CD4-positive, CD25-positive, alpha-beta regulatory T cell (primary cell): ENCODE measurements at places on chromosomes 12 and 14. TPM values are rescaled to one million over a fixed set of nuclear protein-coding genes. Genes with fewer than 3 reads are reported as not detected.

- no peak overlapping the region for H3K27ac ChIP-seq
- H3K4me3 ChIP-seq, result no peak overlapping the region
- H3K36me3 ChIP-seq, result no peaks in the 10 kb centered on the region
- H3K4me1 ChIP-seq, result no peaks in the 10 kb centered on the region
Measured at GRCh38 chr14:79043194-79043889, 873.2 kb downstream of the NRXN3 start.

DNA sequence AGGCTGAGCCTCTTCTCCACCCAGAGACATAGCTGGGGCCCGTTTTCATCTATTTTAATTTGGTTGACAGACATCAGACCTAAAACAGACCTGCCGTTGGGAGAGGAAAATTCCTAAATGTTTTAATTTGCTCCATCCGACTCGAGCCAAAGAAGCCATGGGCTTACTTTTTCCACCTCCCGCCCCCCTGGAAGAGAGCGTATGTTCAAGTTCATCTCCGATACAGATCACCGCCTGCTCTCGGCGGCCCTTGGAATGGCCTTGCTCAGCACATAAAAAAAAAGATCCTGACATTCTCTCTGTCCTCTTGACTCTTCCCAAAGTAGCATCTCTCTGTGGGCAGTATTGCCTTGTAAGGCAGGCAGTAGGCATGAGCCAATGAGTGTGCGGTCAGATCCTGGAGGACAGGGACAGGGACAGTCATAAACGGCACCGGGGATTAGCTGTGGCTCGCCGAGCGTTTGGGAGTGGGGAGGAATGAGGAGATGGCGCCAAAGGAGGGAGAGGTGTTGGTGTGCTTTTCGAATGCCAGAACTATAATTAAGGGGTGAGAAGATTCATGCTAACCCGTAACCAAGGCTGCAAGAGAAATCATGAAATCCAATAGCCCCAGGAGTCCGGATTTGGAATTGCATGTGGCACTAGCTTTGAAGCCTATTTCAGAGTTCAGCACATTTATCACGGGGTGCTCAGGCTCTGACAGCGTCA is 47.9 kb upstream of the MEG3 start:
- no peak overlapping the region for H3K4me3 ChIP-seq
- H3K4me1 ChIP-seq, result no peaks in the 10 kb centered on the region
- no peaks in the 10 kb centered on the region for H3K36me3 ChIP-seq
- DNase-seq, result no peak

DNA sequence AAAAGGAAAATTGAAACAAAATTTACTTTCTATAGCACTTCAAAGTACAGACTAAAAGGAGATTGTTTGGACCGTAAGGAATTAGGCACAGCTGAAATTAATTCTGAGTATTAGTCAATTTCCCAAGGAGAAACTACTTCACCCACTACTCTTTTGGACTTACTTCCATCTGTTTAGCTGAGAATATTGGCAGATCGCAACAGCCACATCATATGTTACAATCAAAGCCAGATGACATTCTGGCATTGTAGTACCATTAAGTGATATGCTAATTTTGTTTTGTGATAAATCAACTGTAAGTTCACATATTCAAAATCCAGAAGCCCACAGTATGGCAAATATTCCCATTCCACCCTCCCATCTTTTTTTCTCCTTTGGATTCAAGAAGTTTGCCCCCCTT is 47.1 kb upstream of the ANKS1B start:
- H3K36me3 ChIP-seq, result no peaks in the 10 kb centered on the region
- no peak overlapping the region for H3K4me3 ChIP-seq
- no peaks in the 10 kb centered on the region for H3K27me3 ChIP-seq
- H3K27ac ChIP-seq, result no peak overlapping the region
- H3K4me1 ChIP-seq, result no peaks in the 10 kb centered on the region

- DNase-seq, result no peak
- no peaks in the 10 kb centered on the region for H3K4me1 ChIP-seq
Measured at GRCh38 chr14:43090380-43090779, 1416.7 kb downstream of the FSCB start.

GRCh38 chr12:39839072-39839471 is 219.5 kb upstream of the ABCD2 start:
- DNase-seq, result no peak
- H3K4me3 ChIP-seq, result no peak overlapping the region
- no peaks in the 10 kb centered on the region for H3K36me3 ChIP-seq
- no peak overlapping the region for H3K27ac ChIP-seq
- H3K27me3 ChIP-seq, result no peaks in the 10 kb centered on the region

GRCh38 chr14:46325157-46325556 is 326.4 kb downstream of the RPL10L start:
- no peak overlapping the region for H3K27ac ChIP-seq
- no peaks in the 10 kb centered on the region for H3K36me3 ChIP-seq
- H3K4me3 ChIP-seq, result no peak overlapping the region

DNA sequence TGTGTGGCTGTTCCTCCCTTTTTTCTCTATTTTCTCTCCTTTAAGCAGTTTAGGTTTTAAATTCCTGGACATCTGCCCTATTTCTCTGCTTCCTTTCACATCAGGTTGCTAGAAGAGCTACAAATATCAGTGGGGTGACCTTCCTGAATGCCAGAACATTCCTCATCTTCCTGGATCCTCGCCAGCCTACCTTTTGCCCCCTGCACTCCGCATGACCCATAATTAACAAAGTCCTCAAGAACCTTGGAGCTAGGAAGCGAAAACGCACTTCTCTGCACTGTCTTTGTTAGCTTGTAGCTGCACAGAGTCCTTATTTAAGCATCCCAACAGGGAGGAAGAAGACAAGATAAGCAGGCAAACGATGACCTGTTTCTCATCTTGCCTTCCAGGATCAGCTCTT is 30.5 kb downstream of the VDR start:
- no peak overlapping the region for H3K27ac ChIP-seq
- DNase-seq, result no peak
- no peaks in the 10 kb centered on the region for H3K36me3 ChIP-seq
- no peaks in the 10 kb centered on the region for H3K27me3 ChIP-seq
- no peaks in the 10 kb centered on the region for H3K4me1 ChIP-seq
- no peak overlapping the region for H3K4me3 ChIP-seq

DNA sequence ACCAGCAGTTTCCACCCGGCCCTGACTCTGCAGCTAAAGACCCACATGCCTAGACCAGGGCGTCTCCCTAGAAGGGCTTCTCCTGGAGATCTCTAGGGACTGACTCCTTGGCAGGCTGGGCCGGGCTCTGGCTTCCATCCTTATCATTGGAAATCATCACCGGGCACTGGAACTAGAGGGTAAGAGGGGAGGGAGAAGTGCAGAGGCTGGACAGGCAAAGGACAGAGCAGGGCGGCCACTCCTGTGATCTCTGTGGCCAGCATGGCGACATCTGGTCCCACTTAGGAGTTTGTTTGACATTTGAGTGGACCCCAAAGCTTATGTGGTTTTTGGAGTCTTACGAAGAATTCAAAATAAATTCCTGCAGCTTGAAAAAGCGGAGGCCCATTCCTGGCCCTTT is 7.1 kb downstream of the LTBP2 start:
- H3K4me3 ChIP-seq, result no peak overlapping the region
- H3K27me3 ChIP-seq, result no peaks in the 10 kb centered on the region
- no peak for DNase-seq
- H3K36me3 ChIP-seq, result no peaks in the 10 kb centered on the region
- H3K4me1 ChIP-seq, result peaks cover 9% of the 10 kb centered on the region

DNA sequence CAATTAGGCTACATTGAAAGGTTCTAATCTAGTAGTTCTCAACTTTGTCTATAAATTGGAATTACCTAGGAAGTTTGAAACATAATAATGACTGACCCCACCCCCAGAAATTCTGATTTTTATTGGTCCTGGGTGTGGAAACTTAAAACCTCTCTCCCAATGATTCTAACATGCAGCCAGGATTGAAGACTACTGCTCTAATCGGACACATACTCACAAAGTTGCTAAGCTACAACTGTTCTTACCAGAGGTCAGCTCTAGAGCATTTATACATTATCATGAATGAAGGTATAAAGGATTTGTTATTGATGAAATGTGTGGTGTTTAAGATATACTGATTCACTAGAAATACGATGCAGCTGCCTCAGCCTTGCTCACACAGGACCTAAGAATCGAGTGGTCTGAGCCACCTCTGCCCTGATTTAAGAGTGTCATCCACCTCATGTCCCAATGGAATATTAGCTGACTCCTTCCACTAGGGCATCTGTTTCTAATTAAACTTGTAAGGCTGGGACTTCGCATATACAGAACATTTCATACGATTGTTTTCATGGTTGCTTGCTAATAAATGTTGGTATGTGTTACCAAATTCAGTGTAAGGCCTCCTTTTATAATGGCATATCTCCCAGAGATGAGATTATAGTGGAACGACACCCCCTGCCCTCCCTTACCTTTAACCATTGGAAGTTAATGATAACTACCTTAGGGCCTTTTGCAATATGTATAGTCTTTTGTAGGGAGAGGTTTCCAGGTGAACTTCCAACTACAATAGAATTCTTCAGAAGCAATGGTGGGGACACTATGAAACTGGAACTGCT is 410.8 kb upstream of the PDE3A start:
- no peak overlapping the region for H3K27ac ChIP-seq
- H3K27me3 ChIP-seq, result no peaks in the 10 kb centered on the region
- H3K36me3 ChIP-seq, result no peaks in the 10 kb centered on the region
- DNase-seq, result no peak
- H3K4me1 ChIP-seq, result no peaks in the 10 kb centered on the region
- no peak overlapping the region for H3K4me3 ChIP-seq

- H3K36me3 ChIP-seq, result peaks cover 20% of the 10 kb centered on the region
- H3K4me1 ChIP-seq, result no peaks in the 10 kb centered on the region
- H3K27ac ChIP-seq, result no peak overlapping the region
- DNase-seq, result no peak
- no peaks in the 10 kb centered on the region for H3K27me3 ChIP-seq
Measured at GRCh38 chr12:124434354-124434753, 133.1 kb downstream of the NCOR2 start.

GRCh38 chr14:65433646-65434045 is 21.1 kb downstream of the FUT8 start:
- no peaks in the 10 kb centered on the region for H3K27me3 ChIP-seq
- peak overlapping the region; percentile 56 for H3K27ac ChIP-seq
- H3K4me1 ChIP-seq, result peaks cover 19% of the 10 kb centered on the region
- H3K36me3 ChIP-seq, result peaks cover 8% of the 10 kb centered on the region
- H3K4me3 ChIP-seq, result peak overlapping the region; percentile 33

DNA sequence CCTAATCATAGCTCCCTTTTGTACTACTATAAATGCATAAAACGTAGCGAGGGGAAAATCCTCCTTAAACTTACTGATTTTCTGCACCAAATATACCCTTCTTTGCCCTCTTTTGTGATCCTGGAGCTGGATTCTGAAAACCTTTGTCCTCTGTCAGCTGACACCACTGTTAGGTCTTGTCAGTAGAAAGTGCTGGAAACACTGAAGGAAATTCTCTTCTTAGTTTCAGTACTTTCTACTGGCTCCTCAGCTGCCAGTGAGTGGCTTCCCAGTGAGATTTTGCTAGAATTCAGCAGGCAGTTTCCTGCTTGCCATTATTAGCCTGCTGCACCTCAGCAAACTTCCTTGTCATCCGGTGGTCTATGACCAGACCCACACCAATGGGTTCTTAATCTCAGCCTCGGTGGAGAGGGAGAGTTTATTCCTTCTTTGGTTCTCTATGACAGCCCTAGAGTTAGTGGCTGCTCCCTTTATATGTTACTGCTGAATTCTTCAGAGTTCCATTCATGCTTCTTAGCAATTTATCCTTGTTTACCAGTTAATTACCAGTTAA is 476.2 kb downstream of the FSCB start:
- no peaks in the 10 kb centered on the region for H3K27me3 ChIP-seq
- no peaks in the 10 kb centered on the region for H3K36me3 ChIP-seq
- H3K4me1 ChIP-seq, result no peaks in the 10 kb centered on the region
- no peak for DNase-seq
- H3K4me3 ChIP-seq, result no peak overlapping the region

GRCh38 chr12:31278424-31278823 is 47.5 kb downstream of the SINHCAF start:
- no peaks in the 10 kb centered on the region for H3K4me1 ChIP-seq
- peaks cover 26% of the 10 kb centered on the region for H3K36me3 ChIP-seq
- DNase-seq, result no peak
- no peak overlapping the region for H3K4me3 ChIP-seq
- H3K27me3 ChIP-seq, result no peaks in the 10 kb centered on the region

- H3K4me1 ChIP-seq, result no peaks in the 10 kb centered on the region
- no peak for DNase-seq
- H3K27me3 ChIP-seq, result no peaks in the 10 kb centered on the region
- H3K27ac ChIP-seq, result no peak overlapping the region
Measured at GRCh38 chr12:126676434-126676833, 1590.5 kb upstream of the TMEM132C start.

DNA sequence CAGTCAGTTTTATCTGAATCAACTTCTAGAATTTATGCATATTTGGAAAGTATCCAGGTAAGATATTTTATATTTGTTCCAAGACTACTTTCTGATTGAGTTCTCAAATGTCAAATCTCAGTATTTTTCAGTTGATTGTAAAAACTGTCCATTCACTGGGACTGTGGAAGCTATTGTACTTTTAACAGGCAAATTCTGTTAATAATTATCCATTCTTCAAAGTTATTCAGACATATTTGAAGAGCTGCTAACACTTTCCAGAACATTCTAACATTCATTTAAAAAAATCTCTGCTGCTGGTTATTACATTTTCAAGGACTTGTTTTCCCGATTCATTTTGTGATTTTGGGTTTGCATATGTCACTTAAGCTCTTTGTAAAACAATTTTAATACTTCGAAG is 59.7 kb downstream of the PIK3C2G start:
- H3K27me3 ChIP-seq, result no peaks in the 10 kb centered on the region
- H3K4me1 ChIP-seq, result no peaks in the 10 kb centered on the region
- no peak overlapping the region for H3K4me3 ChIP-seq

GRCh38 chr12:75130811-75131210 is 78.8 kb downstream of the KCNC2 start:
- H3K4me1 ChIP-seq, result no peaks in the 10 kb centered on the region
- H3K27ac ChIP-seq, result no peak overlapping the region
- no peaks in the 10 kb centered on the region for H3K36me3 ChIP-seq

DNA sequence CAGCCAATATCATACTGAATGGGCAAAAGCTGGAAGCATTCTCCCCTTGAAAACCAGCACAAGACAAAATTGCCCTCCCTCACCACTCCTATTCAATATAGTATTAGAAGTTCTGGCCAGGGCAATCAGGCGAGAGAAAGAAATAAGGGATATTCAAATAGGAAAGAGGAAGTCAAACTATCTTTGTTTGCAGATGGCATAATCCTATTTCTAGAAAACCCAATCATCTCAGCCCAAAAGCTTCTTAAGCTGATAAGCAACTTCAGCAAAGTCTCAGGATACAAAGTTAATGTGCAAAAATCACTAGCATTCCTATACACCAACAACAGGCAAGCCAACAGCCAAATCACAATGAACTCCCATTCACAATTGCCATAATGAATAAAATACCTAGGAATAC is 21.0 kb upstream of the ANP32D start:
- H3K4me3 ChIP-seq, result no peak overlapping the region
- peaks cover 3% of the 10 kb centered on the region for H3K27me3 ChIP-seq
- no peak for DNase-seq
- no peaks in the 10 kb centered on the region for H3K36me3 ChIP-seq

GRCh38 chr14:101020834-101021370 is 117.4 kb upstream of the RTL1 start:
- H3K4me3 ChIP-seq, result no peak overlapping the region
- H3K27me3 ChIP-seq, result no peaks in the 10 kb centered on the region
- DNase-seq, result no peak
- no peaks in the 10 kb centered on the region for H3K36me3 ChIP-seq
- H3K27ac ChIP-seq, result no peak overlapping the region

Gene CHGA
- not detected for total RNA-seq

Gene PRPF40B
- total RNA-seq, result 6.3 TPM

Gene TAS2R7
- not detected for total RNA-seq

Gene GSC
- total RNA-seq, result not detected

Gene ACOT6
- total RNA-seq, result not detected

Gene SLC39A5
- 2.0 TPM for total RNA-seq

Gene GDF3
- not detected for total RNA-seq

Gene LPAR5
- 7.0 TPM for total RNA-seq

Gene MYF6
- not detected for total RNA-seq

Gene ZDHHC22
- not detected for total RNA-seq

Gene PARP2
- 18.5 TPM for total RNA-seq
